ENCODE measurements at places on chromosomes 2 and 18.

GRCh38 chr2:17571681-17572080, 31.2 kb downstream of the VSNL1 start:
- DNase-seq, result no peak

DNA sequence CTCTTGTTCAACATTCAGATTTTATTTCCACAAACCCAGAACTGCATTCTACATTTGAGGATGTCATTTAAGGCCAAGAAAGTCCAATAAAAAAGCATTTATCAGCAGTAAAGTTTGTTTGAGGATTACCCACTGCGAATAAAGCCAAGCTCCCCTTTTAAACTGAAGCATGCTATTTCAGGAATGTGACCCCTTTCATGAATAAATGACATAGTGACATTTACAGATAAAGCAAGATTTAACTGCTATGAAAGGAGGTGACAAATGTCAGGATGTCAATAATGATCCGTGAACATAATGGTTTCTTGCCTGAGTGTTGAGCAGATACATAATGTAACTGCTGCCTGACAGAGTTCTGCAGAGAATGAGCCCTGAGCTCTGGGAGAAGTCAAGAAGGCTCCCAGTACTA, 146.3 kb downstream of the TDRD15 start:
- DNase-seq, result no peak

DNA sequence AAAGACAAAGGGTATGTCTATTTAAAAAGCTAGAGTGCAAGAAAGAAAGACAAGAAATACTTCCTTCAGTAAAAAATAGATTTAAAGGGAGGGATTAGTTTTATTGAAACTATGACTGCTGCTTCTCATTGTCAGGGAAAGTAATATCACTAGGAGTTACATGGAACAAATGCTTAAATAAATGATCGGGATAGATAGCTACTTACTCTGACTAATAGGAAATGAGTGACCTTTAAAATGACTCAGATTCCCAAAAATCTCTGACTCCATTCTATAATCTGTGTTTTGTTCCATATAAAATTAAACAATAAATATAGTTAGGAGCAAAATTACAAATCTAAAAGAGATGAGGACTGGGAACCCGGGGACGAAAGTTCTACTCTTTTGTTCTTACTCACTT, 669.3 kb downstream of the NR4A2 start:
- DNase-seq, result no peak

GRCh38 chr2:201450954-201451291, 335 bp downstream of the TRAK2 start:
- DNase-seq, result no peak

DNA sequence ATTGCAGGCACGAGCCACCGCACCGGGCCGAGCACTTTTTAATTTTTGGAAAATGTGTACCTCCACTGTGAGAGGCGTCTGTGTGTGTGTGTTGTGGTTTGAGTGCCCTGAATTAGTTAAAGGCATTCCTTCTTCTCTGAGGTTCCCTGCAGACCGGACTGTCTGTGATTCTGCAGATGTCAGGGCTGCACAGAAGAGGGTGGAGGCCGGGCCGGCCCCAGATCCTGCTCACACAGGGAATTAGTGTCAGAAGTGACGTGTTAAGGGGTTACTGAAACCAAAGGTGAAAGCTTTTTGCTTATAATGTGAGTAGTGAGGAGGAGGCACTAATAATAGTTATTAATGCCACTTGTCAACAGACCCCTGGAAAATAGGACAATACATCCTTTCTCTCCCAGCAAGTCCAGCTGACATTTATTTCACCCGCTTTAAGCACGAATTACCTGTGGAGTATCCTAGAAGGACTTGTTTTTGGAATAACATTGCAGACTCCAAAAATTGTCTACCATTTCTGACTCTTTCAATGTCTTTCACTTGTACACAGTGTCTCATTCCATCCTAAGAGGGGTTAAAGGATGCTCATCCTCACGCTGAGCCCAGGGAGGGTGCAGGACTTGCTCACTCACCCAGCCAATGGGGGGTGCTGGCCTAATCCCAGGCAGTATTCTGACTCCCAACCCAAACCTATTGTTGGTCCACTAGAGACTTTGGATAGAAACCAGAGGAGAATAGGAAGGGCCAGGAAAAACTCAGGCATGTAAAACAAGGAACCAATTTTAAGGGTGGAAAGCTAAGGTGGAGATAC, 16.2 kb downstream of the ARHGAP25 start:
- DNase-seq, result no peak

- DNase-seq, result no peak
Measured at GRCh38 chr2:165016772-165017411, 61.6 kb upstream of the SLC38A11 start.

GRCh38 chr2:126894585-126895182, 4.0 kb upstream of the TEX51 start:
- DNase-seq, result no peak

- DNase-seq, result no peak
Measured at GRCh38 chr2:209511637-209512036, 87.8 kb downstream of the MAP2 start.

DNA sequence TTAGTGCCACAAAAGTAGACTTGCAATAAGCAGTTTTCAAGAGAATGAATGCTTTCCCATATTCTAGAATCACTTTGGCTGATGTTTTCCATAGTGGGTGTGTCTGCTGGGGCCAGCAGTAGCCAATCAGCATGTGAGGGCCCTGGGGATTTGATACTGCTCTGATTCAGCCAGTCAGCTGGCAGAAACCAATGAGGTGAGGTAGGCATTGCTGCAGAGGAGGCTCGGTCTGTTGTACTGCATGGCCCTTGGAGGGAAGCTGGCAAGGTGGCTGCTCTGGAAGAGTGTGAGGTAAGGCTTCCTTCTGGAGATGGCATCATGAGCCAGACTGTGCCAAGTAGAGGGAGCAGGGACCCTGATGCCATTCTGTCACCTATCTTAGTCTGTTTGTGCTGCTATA, 22.7 kb downstream of the TMEM87B start:
- DNase-seq, result no peak

DNA sequence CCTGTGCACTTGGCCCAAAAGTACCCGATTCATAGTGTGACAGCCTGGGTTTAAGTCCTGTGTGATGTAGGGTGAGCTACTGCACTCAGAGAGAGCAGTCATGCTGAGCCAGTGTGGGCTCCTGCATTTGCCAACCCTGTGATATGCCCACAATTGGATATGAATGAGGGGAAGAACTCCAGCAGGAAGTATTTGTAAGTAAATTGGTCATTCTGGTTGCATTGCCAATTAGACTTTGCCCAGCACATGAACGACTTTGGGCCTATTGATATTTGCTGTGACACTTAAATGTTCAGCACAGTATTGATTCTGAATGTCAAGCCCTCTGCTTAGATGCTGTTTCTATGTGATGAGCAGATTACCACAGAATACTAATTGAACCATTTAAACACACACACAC, 570.9 kb downstream of the PIK3C3 start:
- DNase-seq, result no peak

DNA sequence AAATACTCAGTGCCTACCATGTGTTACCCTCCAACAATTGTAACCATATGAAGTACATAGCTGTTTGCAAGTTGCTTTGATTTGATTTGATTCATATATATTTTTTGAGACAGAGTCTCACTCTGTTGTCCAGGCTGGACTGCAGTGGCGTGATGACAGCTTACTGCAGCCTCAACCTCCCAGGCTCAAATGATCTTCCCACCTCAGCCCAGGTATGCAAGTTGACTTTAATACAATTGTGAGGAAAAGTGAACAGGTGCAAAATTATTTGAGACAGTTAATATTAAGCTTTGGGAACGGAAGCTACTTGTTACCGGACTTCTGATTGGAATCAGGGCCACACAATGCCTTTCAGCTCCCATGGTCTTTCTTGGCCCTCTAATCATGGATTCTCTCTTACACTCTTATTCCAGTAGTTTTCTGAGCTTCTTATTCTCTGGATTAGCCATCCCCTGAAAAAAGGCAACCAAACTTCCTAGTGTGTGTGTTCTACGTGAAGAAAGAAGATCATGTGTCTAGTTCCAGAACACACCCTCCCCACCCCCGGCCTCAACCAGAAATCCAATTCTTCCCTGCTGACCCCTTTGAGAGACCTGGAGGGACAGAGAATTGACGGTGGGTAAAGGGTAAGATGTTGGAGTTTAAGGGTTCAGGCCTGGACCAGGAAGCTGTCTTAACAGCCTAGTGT, 1.1 kb upstream of the RPL37A start:
- no peak for DNase-seq

GRCh38 chr2:173734797-173735196, 230.4 kb downstream of the SP3 start:
- no peak for DNase-seq

DNA sequence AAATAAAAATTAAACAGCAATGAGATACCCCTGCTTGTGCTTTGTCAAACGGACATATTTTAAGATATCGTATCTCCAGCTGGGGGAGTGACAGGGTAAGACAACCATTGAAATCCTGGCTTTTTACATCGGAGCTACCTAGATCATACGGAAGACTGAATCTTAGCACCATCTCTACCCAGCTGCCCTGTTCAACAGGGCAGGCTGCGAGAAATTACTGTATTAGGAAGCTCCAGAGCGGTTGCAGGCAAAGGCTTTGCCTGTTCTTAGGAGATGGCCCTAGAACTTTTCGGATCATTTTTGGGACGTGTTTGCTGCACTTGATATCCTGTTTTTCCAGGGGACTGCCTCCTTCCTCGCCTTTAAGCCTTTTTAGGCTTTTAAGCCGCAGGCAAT, 2.0 kb upstream of the PRKCE start:
- no peak for DNase-seq

- no peak for DNase-seq
Measured at GRCh38 chr2:27149570-27150405, 984 bp downstream of the TCF23 start.

DNA sequence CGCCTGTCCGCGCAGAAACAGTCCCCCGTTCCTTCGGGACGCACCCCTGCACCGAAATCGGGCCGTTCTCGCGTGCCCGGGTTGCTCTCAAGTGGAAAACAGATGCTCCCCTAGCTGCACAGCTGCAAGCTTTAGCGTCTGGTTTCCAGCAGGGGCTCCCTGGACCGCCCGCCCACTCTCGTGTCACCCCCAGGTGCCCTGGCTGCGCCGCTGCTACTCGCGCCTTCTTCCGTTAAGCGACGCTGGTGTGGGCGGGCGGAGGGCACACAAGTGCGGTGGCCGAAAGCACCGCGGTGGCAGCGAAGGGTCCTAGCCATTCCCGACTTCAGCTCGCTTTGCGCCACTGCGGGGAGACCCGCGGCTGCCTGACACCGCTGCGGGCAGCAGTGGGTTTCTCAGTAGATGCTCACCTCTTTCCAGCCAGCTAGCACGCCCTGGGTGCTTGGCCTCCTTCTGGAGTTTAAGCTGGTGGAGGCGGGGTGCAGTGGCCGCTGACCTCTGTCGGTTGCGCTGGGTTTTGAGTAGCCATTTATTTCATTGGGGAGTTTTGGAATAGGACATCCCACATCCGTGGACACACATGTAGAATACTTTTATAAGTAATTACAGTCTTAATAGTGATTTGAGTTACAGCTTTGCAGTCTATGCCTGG, 806 bp downstream of the ZNF407 start:
- no peak for DNase-seq

DNA sequence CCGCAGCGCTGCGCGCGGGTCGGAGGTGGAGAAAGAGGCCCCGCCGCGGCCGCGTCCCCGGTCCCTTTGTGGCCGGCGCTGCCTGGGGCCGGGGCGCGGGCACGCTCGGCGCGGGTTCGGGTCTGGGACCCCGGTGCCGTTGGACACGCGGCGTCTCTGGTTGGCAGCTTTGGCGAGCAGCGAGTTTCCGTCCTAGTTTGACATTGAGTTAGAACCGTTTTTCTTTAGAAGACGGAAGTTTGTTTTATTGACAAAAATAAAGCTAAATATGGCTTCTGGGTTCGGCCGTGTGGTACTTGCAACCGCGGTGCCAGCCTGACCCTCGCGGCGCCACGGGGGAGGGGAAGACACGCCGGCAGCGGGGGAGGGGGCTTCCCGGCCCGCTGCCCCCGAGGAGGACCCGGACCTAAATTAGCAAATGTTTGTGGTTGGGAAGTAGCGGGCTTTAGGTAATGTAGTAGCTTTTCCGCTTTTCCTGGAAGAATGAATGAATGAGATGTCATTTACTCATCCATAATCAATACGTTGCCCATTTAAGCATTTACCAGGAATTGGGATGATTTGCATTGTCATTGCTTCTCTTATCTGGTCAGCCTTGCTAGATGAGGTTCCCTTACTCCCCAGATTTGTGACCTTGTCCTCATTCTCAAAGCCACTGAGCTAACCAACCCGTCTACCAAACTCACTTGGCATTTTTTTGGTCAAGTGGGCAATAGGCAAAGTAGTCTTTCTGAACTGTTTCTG, 530 bp downstream of the GALNT1 start:
- no peak for DNase-seq

Measured in glomerular endothelial cell (primary cell).